ENCODE measurements at places on chromosomes 7 and 10.

DNA sequence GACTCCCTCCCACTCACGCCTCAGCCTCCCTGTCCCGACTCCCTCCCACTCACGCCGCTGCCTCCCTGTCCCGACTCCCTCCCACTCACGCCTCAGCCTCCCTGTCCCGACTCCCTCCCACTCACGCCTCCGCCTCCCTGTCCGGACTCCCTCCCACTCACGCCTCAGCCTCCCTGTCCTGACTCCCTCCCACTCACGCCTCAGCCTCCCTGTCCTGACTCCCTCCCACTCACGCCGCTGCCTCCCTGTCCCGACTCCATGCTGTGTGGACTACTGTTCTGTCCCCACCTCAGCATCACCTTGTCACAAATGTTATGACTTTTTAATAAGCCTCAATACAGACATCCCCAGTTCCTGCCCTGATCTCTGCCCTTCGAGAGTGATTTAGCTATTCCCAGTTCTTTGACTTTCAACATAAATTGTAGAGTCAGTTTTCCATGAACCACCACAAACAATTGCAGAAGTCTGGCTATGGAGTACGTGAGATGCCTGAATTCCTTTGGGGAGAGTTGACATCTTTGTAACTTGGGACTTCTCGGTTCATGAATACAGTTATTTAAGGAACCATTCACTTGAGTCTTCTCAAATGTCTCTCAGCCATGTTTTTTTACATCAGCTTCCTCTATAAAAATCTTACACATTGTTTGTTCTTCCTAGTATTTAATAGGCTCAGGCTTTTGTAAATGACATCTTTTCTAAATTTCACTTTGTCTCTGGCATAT, 71.9 kb downstream of the FOXL3 start:
- DNase-seq: no peak

- DNase-seq: no peak
Measured at GRCh38 chr7:104414216-104414615, 85.8 kb downstream of the LHFPL3 start.

DNA sequence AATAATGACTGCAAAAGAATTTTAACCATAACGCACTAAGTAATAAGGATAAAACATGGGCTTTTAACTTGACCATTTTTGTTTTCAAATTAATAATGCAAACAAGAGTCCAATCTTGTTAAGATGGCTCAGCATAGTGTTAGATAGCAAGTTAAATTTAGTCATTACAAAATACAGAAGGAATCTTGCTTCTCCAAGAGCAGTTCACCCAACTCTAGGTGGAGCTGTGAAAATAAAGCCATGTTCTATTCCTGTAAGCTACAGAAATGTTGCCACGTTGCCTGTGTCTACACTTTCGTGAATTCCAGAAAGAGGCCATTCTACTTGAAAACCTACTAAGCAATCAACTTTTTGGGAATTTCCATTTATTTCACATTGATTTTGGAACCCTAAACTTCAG, 191.9 kb downstream of the SFMBT2 start:
- DNase-seq: no peak

GRCh38 chr7:137968890-137969289, 33.0 kb downstream of the CREB3L2 start:
- no peak for DNase-seq

GRCh38 chr7:108094346-108094745, 35.8 kb downstream of the LAMB4 start:
- no peak for DNase-seq

GRCh38 chr7:123410273-123410904, 124.0 kb downstream of the IQUB start:
- DNase-seq: no peak

- peak; percentile 79 for DNase-seq
Measured at GRCh38 chr7:44490351-44491200, at the start of gene NUDCD3. Gene NUDCD3, minus strand, starts transcription at chr7:44490658. Its CDS starts 58 bp downstream, at chr7:44490600.

- DNase-seq: no peak
Measured at GRCh38 chr7:157542068-157543021, 205.5 kb downstream of the DNAJB6 start.

GRCh38 chr7:35480806-35481205, 214.1 kb downstream of the HERPUD2 start:
- DNase-seq: no peak

DNA sequence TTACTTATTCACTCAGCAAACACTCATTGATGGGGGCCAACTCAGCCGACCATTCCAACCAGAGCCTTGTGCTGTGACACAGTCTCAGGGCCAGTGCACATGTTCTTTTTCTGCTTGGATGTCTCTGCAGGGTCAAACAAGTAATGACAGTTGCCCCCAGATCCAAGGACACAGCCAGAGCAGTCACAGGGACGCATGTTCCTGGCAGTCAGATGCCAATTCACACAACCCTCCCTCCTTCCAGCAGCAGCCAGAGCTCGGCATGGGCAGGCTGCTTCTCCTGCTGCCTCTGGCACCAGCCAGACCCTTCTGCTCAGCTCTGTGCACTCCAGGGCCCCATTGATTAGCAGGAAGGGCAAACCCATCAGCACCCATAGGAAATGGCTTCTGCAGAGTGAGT, 20.3 kb downstream of the DRGX start:
- DNase-seq: no peak

DNA sequence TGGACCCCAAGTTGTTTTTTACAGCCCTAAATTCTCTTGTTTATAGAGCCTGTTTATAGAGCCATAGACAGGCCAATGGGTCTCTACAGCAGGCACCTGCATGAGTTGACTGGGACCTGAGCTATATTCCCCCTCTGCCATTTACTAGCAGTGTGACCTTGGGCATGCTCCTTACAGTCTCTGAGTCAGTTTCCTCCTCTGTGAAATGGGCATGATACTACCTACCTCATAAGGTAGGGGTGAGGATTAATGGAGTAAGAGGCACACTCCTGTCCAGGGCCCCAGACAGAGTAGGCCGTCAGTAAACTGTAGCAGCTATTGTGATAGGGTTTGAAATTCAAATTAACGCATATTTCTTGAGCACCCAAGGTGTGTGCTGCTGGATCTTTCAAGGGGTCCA, 138.1 kb downstream of the TCF7L2 start:
- no peak for DNase-seq

DNA sequence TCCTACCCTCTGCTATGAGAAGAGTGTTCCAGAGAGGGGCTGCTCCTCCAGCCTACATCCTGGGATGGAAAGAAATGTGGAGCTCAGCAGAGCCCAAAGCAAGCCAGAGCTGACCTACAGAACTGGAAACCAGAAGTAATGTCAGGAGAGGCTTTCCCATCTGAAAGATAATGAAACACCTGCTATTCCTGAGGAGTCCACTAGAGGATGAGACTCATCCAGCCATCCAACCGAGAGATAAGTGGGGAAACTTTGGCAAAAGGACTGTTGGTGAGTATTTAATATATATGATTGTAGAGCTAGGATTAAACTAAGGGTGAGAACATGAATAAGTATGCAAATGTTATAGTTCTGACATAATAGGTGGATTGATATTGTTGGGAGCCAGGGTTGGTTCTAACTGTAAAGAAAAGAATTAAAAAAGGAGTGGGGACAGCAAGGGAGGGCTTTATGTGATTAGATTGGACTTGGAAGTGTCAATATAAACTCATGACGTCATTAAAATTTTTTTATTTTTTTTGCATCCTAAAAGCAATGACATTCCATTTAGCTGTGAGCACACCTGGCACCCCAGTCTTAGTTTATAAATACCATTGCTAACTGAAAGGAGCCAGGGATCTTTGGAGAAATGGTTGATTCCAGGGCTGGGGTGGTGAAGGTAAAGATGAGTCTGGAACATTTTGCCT, 312.8 kb upstream of the NFE2L3 start:
- no peak for DNase-seq

DNA sequence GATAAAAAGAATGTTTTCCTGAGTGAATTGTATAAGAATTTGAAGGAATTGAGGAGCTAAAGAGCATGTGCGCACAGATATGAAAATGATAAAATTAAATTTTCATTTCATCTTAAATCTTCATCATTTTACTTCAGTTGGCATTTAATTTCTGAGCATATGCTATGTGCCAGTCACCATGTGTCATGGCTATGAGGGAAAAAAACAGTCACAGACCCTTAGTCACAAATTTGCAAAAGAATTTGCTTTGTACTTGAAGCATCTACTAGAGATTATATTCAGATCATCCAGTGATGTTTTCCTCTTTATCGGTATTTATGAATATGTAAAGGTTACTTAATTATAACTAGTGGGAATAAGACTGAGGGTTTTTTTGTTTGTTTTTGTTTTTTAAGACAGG, 29.8 kb downstream of the VCL start:
- no peak for DNase-seq

- DNase-seq: no peak
Measured at GRCh38 chr10:104643303-104643663, 2.2 kb downstream of the SORCS3 start.

DNA sequence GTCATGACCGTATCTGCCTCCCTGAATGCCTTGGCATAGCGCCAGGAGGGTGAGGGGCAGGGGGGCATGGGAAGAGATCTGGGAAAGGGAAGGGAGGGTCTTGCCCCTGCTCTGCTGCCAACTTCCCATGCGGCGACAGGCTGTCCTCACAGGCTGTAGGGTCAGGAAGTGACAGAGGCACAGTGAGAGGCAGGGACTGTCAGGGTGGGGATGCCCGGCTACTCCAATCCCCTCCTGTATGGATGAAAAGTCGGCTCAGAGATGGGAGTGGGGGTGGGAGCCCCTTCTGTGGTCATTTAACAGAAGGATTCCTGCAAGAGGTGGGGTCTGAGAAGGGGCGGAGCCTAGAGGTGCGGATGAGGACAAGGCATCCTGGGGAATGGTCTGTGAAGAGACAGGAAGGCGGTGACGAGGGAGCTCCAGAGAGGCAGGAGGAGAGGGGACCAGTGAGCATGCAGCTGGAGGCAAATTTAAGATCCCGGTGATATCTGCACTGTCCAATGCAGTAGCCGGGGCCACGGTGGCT, 20.8 kb upstream of the UNC5B start:
- DNase-seq: no peak

- DNase-seq: no peak
Measured at GRCh38 chr7:139641337-139641992, 118.0 kb downstream of the CLEC2L start.

GRCh38 chr7:66847879-66848790, 72.9 kb upstream of the TMEM248 start:
- no peak for DNase-seq

DNA sequence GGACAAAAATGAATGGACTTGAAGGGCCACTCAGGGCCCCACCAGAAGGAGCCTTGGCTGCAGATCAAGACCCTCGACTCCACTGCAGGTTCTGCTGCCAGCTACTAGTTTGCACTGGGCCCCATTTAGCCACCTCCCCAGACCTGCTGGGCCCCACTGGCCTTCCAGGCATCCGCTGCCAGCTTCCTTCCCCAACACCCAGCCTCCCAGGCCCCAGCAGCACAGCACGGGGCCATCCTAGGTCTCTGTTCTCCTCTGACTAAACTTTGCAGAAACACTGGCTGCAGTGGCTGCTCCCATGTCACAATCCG, 277.4 kb upstream of the KLF14 start:
- peak; percentile 45 for DNase-seq

DNA sequence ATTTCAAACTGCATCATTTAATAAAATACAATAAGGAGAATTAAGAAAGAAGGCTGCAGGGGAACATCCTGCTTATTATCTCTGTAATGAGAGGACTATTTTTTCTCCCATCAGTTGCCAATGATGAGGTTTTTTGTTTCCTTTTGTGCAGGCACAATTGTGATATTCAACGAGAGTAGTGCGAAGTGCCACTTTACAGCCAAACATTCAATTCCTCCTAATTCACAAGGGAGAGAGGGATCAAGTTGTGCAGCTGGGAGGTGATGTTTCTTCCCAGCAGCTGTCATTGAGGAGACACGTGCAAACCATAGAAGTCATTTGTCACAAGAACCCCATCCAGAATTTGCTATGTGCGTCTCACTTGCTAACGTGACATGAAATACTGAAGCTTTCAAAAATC, 81.6 kb upstream of the ICA1 start:
- no peak for DNase-seq

DNA sequence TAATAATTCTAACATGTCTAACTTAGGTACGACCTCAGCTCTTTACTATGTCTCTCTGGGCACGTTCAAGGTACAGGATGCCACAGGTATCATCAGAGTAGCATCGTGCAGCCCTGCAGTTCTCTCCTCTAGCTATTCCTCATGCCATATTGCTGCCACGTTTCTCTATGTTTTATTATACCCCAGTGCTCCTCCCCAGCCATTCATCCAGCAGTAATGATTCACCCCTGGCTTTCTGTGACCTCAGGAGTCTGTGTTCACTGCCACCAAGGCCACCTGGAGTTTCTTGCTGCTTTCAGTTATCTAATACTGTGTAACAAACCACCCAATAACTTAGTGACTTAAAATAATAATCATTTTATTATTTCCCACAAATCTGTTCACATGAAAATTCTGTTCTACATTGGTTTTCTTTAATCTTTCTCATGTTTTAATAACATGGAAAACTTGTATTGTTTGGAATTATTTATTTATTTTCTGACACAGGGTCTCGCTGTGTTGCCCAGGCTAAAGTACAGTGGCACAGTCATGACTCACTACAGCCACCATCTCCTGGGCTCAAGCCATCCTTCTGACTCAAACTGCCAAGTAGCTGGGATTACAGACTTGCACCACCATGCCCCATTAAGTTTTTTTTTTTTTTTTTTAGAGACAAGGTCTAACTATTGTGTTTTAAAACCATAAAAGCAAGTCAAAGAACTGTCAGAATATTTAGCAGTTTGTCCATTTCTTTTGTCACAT, 21.8 kb downstream of the REEP3 start:
- DNase-seq: no peak

DNA sequence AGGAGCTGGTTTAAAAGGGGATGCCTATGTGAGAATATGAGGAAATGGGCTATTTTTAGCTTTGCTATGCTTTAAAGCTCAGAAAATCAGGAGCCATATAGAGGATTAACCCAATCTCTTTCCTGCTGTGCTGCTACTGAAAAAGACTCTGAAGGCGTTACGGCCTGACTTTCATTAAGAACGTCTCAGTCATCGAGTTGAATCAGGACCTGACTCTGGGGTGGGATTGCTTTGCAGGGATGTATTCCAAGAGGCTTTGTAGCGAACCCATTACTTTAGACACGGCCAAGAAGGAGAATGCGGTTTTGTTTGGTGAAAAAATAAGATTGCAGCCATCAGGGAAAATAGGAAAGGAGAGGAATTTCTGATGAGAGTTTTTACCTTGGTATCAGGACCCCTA, 426.9 kb downstream of the CCSER2 start:
- DNase-seq: no peak

- DNase-seq: no peak
Measured at GRCh38 chr7:66157060-66157459, 42.4 kb downstream of the CRCP start.
